Tibial nerve (tissue), 4 donors: ENCODE measurements at places on chromosomes 5 and 9.

GRCh38 chr5:168836603-168837231, 257.5 kb upstream of the PANK3 start:
- DNase-seq, result no peak

DNA sequence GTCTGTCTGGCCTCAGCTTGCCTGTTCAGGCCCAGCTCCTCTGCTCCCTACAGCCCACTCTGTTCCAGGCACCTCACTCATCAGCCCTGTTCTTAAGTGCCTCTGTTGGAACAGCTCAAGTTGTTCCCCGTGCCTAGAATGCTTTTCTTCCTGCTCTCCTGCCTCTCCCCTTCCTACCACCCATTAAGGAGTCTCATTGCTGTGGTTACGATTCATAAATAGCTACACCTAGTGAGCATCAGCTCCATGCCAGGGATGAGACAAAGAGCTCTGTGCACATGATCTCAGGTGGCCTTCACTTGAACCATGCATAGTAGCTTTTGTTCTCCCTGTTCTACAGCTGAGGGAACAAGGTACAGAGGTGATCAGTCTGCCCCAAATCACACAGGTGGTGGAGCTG, 54.3 kb downstream of the PSD2 start:
- no peak for DNase-seq

DNA sequence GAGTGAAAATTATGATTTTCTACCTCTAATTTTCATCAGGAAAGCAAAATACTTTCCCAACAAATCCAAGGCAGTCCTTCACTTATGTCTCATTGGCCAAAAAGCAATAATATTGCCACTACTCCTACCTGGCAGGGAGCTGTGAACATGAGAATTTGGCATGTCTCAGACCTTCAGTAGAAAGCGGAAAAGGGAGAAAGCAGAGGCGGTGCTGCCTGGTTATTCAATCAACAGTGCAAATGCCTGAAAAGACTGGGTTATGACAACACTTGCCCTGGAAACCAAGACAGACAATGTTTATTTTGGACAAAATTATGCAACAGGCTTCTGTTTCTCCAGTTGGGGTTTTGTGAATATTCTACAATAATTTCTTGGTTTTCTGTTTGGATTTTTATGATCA, 194.4 kb downstream of the TAF11L14 start:
- DNase-seq, result peak; percentile 7

- DNase-seq, result no peak
Observed at GRCh38 chr9:68821911-68822310, 116.9 kb downstream of the PIP5K1B start.

- no peak for DNase-seq
Observed at GRCh38 chr5:95649274-95649673, 2.7 kb downstream of the RFESD start.

- DNase-seq, result no peak
Observed at GRCh38 chr5:77718934-77719610, 57.1 kb downstream of the TBCA start.

- DNase-seq, result no peak
Observed at GRCh38 chr9:93125331-93125894, 8.6 kb downstream of the NINJ1 start.
